MCF 10A (cell line): ENCODE measurements at places on chromosomes 7 and 10. TPM values are rescaled to one million over a fixed set of nuclear protein-coding genes. Genes with fewer than 3 reads are reported as not detected.
A peak's percentile ranks its signal among the peaks of the same experiment; 100 is the strongest.

DNA sequence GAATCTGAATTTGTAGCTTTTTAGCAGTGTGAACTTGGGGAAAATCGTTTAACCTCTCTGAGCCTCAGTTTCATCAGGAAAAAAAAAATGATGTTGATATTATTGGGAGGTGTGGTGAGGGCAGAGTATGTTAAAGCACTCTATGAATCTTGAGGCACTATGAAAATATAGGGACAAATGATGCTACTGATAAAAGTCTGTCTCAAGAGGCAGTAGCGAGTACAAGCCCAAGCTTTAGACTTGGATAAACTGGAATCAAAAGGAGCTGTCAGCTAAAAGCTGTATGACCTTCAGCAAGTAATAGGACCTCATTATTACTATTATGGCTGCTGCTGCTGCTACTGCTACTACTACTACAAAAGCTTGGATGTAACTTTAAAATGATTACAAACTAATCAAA lies 8.4 kb downstream of the ZNF277 start:
- no peak for DNase-seq

GOLGA7B gene
- total RNA-seq, result 0.05 TPM in 1 of 2 replicates, not detected in the other

RPEL1 gene
- total RNA-seq, result not detected in 2 replicates

FFAR4 gene
- not detected in 2 replicates for total RNA-seq

DNA sequence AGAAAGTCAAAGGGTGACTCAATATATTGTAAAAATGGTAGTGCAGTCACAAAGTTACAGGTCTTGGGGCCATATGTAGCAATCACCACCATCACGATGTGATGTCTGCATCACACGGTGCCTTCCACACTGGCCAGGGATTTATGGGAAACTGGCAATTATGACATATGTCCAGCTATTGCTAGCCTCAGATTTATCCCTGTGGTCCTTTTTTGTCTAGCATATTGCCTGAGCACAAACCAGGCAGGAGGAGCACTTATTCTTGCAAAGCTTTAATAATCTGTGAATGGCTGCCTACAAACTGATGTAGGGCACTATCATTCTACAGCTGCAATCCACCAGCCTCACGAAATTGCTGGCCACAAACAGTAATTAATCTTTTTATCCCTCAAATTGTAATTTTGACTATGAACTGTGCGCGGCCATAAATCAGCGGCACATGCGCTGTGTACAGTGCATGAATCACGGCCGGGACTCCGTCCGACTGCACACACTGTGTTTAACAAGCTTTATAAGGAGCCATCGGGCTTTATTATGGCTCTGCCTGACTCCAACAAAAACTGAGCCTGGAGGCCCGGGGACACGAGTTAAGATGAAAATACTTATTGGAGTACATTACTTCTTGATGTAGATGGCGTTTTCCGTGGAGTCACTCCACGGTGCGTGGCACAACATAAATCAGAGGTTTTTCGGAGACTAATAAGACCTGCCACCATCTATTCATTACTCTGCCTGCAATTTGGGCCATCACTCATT lies 115.2 kb downstream of the EBF3 start:
- no peak for DNase-seq

SORCS1 gene
- total RNA-seq, result 0.54 TPM in 1 of 2 replicates, not detected in the other

DNA sequence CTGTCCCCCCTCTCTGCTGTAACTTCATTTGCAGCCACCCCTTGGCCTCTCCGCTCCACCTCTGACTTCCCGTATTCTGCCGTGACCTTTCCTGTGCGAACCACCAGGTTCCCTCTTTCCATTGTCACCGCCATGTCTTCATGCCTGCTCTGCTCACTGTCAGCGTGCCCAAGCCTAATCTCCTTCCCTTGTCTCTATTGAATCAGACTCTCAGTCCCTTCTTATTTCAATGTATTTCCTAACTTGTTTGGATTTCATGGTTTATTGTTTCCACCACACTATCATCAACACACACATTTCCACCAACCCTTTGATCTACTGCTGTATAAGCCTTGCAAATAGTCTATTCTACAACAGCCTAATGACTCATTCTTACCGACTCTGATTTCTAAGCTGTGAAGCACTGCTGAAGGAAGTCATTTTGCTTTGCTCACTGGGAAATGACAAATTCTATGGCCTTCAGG lies 30.0 kb upstream of the INHBA start:
- DNase-seq, result no peak

DNA sequence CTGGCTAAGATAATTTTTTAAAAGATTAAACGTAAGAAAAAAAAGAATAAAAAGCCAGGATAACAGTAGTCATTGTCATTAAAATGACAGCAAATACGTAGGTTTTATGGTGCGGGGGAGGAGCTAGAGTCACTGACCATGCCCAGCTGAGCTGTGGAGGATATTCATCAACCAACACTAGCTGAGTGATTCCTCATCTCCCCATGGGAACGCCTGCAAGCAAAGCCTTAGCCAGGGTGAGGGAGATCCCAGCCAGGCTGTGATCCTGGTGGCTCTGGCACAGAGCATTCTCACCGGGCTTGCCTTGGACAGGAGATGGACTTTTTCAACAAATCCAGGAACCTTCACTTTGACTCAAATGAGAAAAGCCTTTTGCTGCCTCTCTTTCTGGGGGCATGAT lies 94.2 kb downstream of the HIP1 start:
- DNase-seq, result no peak

DNA sequence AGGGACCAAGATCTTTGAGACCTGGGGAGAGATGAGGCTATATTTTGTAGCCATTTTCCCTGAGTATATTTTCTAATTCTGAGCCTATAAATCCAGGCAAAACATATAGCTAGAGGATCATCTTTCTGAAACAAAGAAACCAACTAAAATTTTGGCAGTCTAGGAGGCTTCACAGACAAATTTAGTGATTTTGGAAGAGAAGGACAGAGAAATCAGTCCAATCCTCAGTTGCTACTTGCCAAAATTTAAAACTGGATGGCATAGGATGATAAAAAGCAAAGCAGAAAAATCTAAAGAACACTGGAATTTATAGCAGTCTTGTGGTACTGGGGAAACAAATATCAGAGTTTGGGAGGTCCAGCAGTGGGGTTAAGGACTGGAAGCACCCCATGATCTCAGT lies 43.4 kb upstream of the POM121L12 start:
- no peak for DNase-seq

DNA sequence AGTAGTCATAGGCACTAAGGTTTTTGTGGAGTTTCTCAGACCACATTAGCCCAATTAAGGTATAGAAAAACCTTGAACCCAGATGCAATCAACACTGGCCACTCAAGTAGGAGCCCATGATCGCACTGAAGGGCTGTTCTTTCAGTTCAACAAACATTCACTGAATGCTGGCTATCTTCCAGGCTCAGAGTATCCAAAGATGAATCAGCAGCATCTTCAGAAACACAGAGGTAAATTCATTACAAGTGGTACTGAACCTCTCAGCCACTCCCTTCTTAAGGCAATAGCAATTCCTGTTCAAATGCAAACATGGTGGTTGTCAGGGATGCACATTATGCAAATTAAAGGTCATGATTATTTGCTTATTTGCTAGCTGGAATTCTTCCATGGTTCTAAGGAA lies 17.1 kb downstream of the KCNK18 start:
- DNase-seq, result peak; percentile 55

- no peak for DNase-seq
Observed at GRCh38 chr10:30577048-30577447, 52.5 kb downstream of the LYZL2 start.

C7orf57 gene
- total RNA-seq, result 0.37 and 0.52 TPM in 2 replicates

GRCh38 chr7:147151661-147152060 lies 1035.1 kb downstream of the CNTNAP2 start:
- no peak for DNase-seq

DNA sequence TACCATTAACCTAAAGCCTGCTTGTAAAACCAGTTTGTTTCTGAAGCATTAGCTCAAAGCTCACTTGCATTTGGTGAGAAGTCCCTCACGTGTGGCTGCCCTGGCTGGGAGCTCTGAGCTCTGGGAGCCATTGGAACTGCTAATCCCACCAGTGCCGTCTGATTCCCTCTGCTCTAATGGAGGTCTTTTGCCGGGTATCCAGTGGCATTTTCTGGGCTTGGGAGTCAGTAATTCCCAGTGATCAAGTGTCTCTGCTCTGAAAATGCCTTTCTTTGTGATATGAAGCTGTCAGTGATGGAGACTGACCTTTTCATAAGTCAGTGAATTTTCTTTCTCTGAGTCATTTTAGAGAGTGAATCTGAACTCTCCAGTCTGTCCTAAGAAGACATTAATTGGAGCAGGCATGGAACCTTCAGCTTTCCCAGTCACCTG lies 36.9 kb upstream of the FAM20C start:
- no peak for DNase-seq

ALOX5 gene
- not detected in 2 replicates for total RNA-seq

NEURL1 gene
- total RNA-seq, result 0.20 TPM in 1 of 2 replicates, not detected in the other

DNA sequence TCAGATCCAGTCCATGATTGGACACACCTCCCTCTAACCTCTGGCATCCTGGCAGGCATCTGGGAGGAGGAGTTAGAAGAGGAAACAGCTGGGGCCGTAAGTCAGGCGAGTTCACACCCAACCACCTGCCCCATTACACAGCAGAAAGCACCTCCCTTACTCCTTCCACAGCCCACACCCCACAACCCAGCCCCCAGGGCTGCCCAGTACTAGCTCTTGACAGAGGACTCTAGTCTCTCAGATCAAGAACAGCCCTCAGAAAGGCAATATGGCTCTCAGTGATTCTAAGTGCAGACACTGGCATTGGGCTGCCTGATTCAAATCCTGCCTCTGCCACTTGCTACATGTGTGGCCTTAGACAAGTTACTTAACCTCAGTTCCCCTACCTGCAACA lies 34.1 kb downstream of the KCNMA1 start:
- peak; percentile 35 for DNase-seq

DNA sequence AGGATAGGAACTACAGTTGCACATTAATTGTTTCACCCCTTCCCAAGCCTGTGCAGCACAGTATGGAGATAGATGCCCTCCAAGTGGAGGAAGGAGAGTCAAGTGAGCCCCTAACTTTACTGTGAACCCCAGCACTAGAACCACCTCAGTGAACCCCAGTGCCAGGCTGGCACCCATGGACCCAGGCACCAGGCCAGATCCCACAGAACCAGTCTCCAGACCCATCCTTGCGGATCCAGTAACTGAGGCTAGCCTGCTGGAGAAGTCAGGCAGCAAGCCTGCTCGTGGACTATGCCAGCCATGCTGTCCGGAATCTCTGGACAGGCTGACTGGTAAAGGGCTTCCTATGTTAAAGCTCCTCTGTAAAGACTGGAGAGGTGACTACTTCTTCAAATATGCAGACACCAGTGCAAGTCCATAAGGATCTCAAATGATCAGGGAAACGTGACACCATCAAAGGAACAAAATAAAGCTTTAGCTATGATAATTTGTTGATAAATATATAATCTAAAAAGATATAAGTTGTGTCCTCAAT lies 27.7 kb downstream of the SHOC2 start:
- DNase-seq, result no peak

- DNase-seq, result no peak
Observed at GRCh38 chr10:6803427-6803783, 223.3 kb upstream of the PRKCQ start.

DNA sequence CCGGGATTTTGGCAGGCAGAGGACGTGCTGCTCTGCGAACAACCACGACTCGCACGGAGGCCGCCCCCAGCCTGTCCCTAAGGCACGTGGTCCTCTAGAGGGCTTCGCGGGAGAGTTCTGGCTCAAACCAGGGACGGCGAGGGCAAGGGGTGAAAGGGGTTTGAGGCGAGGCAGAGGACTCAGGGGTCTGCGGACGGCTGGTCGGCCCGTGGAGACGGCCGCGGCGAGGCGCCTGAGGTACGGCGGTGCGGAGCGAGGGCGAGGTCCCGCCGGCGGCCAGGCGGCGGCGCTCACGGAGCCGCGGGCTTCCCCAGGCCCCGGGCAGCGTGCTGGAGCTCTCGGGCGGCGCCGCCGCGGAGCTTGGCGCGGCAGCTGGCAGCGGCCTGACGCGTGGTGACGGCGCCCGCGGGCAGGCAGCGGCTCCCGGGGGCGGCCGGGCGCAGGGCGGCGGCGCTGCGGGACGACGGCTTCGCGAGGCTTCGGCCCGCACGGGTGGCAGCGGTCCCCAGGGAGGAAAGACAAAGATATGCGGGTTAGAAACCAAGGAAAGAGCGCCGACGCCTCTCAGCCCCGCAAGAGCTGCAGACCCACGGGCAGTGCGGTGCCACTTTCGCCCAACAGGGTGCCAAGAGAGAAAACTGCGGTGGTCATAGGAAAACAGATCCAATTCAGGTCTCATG lies 44.8 kb downstream of the ZNF800 start:
- no peak for DNase-seq

- no peak for DNase-seq
Observed at GRCh38 chr7:99666013-99666395, 13.8 kb downstream of the CYP3A5 start.

DNA sequence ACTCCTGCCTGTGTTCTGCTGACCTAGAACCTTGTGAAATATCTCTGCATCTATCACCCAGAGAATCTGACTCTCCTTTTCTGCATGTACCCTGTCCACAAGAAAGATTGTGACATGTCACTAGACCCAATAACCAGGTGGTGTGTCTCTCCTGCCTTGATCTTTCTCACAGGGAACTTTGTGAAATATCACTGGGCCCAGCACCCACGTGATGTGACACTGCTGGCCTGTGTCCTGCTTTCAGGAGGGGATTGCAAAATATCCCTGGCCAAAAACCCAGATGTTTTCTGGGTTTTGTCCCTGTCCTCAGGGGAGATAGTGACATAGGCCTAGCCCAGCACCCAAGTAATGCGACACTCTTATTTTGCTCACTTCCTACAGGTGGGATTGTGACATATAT lies 10.1 kb upstream of the ZNF107 start:
- DNase-seq, result no peak

OR6V1 gene
- not detected in 2 replicates for total RNA-seq

DNA sequence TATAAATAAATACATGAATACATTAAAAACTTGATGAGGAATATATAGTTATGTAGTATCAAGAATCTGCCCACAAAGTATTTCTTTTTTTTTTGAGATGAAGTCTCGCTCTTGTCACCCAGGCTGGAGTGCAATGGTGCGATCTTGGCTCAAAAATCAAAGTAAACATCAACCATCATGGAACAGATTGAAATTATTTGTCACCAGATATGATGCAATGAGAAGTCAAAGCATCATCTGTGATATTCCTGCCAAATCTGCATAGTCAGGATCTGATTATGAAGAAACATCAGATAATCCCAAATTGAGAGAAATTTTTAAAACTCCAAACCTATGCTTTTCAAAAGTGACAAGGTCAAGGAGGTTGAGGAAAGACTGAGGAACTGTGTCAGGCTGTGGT lies 5.1 kb upstream of the CYP2C18 start:
- no peak for DNase-seq

ZKSCAN5 gene
- 13.6 and 16.2 TPM in 2 replicates for total RNA-seq

GPNMB gene
- total RNA-seq, result 1.1 and 1.6 TPM in 2 replicates

DNA sequence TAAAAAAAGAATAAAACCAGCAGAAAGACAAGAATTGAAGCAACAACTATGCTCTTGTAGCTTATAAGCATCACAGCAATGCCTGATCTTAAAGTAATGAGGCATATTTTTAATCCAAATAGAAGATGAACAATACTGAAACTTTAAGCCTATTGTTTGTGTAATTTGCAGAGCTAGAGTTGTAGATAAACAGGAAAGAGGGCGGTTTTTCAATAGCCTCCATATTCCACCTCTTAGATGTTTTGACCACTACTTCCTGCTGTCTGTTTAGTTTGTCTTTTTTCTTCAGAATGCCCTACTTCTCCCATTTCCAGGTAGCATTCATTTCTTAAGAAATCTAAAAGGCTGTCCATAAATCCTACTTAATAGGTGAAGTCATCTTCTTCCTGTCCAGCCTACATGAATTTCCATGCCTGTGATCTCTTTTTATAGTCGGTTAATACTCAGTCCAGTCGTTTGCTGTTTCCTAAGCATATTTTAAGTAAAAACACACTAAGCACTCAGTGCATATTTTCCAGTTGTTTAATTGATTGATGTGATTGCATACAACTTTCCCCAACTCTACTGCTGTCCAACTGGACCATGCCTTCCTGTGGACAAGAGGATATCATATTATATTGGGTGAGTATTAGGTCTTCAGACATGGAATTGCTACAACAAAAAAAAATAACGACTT lies 308.1 kb downstream of the TFEC start:
- no peak for DNase-seq
